Tongue (tissue), 3 donors: ENCODE measurements at places on chromosomes 13 and 19.
A peak's percentile ranks its signal among the peaks of the same experiment; 100 is the strongest.

GRCh38 chr19:2719920-2720776, 1.0 kb downstream of the DIRAS1 start:
- peak; percentile 34 for DNase-seq

DNA sequence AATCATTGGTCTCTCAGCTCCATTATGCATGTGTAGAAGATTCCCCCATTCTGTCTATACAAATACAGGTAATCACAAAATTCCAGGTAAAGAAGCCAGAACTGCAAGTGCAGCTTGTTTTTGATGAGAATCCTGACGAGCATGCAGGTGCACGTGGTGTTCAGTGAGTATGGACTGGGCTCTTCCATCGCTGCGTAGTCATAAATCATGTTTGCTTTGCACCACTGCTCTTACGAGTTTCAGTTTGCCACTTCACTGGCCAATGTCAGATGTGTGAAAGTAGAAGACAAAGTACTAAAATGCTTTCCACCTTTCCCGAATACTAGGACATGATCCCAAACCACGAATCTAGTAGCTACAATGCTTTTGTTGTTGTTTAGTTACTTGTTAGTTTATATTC, 390.7 kb downstream of the LIG4 start:
- DNase-seq = no peak

- no peak for DNase-seq
Observed at GRCh38 chr13:49587311-49587847, 2.0 kb upstream of the RCBTB1 start.

- no peak for DNase-seq
Observed at GRCh38 chr19:8811315-8812172, 20.6 kb downstream of the ZNF558 start.

GRCh38 chr13:31826521-31826920, 87.2 kb downstream of the RXFP2 start:
- DNase-seq = no peak

- peak; percentile 97 for DNase-seq
Observed at GRCh38 chr19:48738557-48739403, 1.6 kb downstream of the RASIP1 start.

GRCh38 chr13:27375686-27376326, 48.6 kb upstream of the GTF3A start:
- peak; percentile 82 for DNase-seq

DNA sequence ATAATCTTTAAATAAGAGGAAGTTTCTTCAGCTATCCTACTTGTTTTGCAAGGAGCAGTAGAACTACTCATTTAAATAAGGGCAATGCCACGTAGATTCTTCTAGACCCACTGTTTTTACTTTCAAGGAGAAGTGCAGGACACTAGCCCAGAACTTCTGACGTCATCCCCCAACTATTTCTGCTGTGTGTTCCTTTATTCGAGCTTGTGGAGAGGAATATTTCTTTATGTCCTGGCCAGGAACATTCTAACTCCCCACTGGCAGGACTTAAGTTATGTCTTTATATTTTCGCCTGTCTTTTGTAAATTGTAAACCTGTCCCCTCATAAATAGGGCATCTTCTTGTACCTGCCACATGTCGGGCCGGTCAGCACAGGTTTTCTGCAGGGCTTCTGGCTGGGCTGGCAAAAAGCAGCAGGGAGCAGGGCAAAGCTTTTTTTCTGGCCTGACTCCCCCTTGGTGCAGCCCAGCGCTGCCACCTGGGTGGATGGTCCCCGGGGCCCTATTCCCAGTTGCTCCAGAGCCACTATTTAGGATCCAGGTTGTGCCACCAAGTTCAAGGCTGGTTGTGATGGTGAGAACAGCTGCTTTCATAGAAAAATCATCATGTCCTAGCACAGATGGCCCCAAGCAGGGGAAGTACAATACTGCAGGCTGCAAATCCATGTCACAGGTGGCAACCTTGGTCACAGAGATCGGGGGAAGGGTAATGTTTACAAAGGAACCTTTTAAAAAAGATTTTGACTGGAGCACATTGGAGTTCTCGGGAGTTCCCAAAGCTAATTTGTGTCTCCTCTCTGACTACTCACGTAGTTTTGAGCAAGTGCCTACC, 1.8 kb downstream of the MBNL2 start:
- peak; percentile 92 for DNase-seq

- DNase-seq = peak; percentile 42
Observed at GRCh38 chr19:21586311-21587116, 81.1 kb downstream of the ZNF429 start.

DNA sequence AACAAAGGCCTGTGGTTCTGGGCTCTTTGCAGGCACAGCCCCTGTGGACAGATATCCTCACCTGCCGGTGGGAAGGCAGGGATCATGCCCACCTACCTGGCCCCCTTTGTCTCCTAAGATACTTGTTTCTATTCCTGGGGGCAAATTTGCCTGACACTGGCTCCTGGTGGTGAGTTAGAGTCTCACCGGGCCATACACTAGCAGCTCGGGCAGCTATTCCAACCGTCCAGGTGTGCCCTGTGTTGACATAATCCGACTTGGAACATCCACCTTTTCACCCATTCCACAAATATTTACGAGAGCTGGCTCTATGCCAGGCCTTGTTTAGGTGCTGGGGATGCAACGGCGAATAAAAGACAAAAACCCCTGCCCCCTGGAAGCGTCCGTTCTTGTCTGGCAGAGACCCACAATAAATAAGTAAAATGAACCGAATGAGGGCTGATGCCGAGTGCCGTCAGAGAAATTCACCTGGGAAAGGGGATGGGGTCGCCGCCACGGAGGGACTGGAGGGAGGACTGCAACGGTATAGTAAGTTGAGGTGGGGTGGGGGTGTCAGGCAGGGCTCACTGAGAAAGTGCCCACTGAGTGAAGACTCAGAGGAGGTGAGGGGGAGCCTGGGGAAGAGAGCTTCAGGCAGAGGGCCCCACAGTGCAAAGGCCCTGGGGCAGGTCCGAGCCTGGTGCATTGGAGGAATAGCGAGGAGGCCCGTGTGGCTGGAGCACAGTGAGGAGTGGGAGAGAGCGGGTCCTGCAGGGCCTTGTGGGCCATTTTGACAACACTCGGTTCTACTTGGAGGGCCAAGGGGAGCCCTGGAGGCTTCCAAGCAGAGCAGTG, 43.2 kb upstream of the RANBP3 start:
- peak; percentile 34 for DNase-seq

DNA sequence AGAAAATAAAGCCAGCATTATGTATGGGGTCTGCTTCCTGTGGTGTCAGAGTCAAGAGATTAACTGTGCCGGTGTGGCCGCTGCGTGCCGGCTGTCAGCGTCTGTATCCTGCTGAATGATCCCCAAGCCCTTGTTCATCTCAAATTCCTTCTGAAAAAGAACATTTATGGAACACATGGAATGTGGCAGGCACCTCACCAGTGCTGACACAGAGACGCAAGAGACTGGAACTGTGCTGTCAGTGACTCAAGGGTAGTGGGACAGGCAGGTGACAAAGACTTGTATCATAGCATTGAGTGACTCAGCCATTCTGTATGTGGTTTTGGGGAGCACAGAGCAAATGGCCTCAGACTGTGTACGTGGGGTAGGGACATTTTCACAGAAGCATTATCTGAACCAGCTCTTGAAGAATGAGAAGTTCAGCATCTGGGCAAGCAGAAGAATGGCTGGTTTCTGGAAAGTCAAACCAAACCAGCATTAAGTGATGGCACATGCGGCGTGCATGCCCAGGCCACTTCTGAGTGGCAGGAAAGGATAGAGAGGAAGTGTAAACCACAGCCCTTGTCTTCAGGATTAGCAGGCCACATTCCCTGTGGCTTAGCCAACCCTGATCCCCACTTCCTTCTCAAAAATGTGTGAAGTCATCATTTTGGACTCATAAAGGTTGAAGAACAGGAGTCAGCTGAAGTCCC, 54.0 kb upstream of the IRS2 start:
- peak; percentile 69 for DNase-seq

GRCh38 chr13:40336228-40337221, 329.9 kb downstream of the FOXO1 start:
- no peak for DNase-seq

- no peak for DNase-seq
Observed at GRCh38 chr13:42401376-42401775, 129.4 kb downstream of the AKAP11 start.

DNA sequence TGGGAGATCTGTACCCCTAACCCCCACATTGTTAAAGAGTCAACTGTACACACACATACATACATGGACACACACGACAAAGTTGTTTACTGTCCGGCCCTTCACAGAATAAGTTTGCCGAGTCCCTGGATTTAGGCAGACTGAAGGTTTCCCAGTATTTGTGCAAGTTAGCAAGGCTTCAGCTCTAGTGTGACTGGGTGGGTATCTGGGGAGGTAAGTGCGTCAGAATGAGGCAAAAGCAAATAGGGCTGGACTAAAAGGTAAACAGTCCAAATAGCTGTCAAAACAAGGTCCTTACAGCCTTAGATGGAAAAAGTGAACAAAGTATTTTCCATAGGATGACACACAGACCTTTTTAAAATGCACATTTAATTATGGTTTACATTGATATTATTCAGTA, 228.4 kb upstream of the UFM1 start:
- no peak for DNase-seq

GRCh38 chr19:35295792-35296462, 4.0 kb downstream of the MAG start:
- no peak for DNase-seq

GRCh38 chr13:104376588-104376987, 1310.4 kb upstream of the SLC10A2 start:
- no peak for DNase-seq
